ENCODE measurements at places on chromosomes 2 and 18. TPM values are rescaled to one million over a fixed set of nuclear protein-coding genes. Genes with fewer than 3 reads are reported as not detected.

DNA sequence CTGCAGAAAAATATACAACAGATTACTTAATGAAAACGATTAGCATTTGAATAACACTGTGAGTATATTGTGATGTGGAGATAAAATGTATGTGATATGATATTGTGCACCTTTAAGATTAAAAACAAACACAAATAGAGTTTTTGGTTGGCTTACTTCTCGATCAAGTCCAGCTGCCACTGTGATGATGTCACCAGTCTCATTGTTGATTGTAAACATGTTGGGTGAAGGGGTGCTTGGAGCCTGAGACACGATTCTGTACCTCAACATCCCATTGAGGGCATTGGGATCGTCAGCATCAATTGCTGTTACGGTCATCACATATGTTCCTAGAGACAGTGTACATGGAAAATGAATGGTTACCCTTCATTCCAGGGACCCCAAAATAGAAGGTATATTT lies 174.1 kb downstream of the CDH2 start:
- DNase-seq = no peak

GRCh38 chr18:74097803-74098202 lies 49.8 kb downstream of the FBXO15 start:
- no peak for DNase-seq

- DNase-seq = peak; percentile 38
Measured at GRCh38 chr18:7117390-7118355, at the start of gene LAMA1. TSS of gene LAMA1 (minus strand) at chr18:7117797. CDS start at chr18:7117720, 77 bp downstream.

- no peak for DNase-seq
Measured at GRCh38 chr18:79849328-79850207, 51.8 kb downstream of the KCNG2 start.

- no peak for DNase-seq
Measured at GRCh38 chr2:131085646-131086045, 7.6 kb downstream of the FAM168B start.

RELCH gene
- total RNA-seq = 16.5 TPM
